ENCODE measurements at places on chromosomes 1 and 21.

DNA sequence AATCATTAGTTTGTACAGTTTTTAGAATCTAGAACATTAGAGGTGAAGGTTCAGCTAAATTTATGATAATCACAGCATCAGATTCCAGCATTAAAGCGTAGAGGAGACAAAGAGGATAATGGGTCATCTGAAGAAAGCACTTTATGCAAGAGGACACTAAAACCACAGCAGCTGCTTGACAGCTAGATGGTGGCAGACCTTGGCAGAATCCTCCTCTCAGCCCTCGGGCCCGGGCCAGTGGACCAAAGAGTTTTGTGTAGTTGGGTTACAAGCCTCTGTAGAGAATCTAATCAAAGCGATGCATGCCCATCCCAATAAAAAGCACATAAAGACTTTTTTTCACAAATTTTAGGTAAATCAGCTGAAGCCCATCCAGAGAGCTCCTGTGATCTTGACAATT is 59.4 kb downstream of the AK5 start:
- no peak for DNase-seq

DNA sequence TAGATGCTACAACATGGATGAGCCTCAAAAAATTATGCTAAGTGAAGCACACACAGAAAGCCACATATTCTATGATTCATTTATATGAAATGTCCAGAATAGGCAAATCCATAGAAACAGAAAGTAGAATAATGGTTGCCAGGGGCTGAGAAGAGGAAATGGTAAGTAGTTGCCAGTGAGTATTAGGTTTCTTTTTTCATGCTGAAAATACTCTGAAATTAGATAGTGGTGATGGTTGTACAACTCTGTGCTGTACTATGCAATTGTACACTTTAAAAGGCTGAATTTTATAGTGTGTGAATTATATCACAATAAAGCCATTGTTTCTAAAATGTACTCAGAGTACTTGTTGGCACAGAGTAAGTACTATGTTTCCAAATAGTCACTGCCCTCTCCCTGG is 15.5 kb upstream of the GFI1 start:
- DNase-seq = no peak

GRCh38 chr1:68448365-68448764 is 1.4 kb downstream of the RPE65 start:
- no peak for DNase-seq

- no peak for DNase-seq
Observed at GRCh38 chr1:24551290-24551959, 4.5 kb upstream of the NCMAP start.

DNA sequence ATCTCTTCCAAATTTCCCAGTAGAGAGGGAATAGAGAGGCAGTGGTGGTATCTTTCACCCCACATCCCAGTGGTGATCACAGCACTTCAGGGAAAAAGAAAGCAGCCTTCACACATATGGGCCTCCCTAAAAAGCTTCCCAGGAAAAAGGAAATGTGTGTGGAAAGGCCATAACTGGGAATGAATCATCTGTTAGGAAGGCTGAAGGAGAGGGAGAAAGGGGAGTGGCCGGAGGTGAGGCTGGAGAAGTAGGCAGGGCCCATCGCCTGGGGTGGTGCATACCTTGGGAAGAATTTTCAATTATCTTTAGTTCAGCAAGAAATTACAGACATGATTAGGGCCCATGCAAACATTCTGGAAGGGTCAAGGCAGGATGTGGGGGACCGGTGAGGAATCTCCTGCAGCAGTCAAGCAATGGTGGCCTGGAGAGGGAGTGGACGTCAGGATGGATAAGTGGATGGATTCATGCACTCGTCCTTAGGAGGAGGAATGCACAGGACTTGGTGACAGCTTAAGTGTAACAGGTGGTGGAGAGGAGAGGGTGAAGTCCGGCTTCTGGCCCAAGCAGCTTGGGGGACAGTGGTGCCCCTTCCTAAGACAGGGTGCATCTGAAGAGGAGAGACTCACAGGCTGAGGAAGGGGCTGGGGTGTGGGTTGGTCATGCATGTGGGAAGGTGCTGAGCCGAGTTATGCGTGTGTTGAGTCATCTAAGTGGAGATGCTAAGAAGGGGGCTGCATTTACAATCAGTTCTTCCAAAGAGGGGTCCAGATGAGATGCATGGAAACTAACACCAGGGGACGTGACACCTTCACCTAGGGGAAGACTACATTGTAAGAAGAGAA is 17.9 kb downstream of the HIVEP3 start:
- no peak for DNase-seq

- DNase-seq = no peak
Observed at GRCh38 chr1:165240492-165240891, 116.0 kb downstream of the LMX1A start.

DNA sequence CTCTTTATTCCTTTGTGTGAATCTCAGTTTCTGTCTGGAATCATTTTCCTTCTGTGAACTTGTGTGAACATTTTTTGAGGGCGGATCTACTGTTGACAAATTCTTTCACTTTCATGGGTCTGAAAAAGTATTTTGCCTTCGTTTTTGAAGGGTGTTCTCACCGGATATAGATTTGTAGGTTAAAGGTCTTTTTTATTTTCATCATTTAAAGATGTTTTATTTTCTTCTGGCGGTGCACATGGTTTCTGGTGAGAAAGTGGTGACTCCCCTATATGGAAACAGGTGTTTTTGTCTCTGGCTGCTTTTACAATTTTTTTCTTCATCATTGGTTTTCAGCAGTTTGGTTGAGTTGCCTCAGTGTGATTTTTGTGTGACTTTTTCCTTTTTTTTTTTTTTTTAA is 94.9 kb downstream of the DYRK1A start:
- no peak for DNase-seq

GRCh38 chr1:183956559-183957188 is 80.9 kb downstream of the COLGALT2 start:
- DNase-seq = peak; percentile 6

DNA sequence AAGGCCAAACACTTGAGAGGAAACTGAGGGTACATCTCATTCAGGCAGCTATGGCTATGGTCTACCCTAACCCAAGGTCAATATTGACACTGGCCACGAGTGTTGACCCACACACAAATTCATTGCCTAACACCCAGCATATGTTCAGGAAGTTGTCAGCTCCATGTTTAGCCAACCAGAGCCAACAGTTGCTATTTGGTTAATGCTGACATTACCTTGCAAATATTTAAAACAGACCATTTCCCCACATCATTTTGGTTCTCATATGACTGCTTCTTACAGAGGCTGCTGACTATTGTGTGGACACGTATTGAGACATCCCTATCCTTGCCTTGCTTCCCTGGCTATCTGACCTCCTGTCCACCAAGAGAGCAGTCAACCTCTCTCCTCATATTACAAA is 97.3 kb downstream of the LMX1A start:
- DNase-seq = no peak

GRCh38 chr1:37776946-37777516 is 12.1 kb upstream of the EPHA10 start:
- no peak for DNase-seq

GRCh38 chr21:46411236-46411635 is 47.5 kb upstream of the DIP2A start:
- no peak for DNase-seq

DNA sequence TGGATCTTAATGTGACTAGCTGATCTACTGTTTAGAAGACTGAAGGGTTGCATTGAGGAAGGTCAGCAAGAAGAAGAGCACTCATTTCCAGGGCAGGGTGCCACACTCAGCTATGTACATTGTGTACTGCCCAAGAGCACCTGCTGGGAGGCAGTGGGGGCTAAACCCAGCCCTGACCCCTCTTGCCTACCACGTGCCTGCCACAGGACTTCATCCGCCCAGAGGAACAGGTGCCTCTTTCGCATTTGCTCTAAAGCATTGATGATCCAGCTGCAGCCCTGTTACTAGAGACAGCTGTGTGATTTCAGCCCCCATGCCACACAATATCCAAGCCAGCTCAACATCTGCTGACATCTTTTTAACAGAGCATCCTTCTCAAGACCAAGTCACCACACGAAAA is 341.8 kb downstream of the LMX1A start:
- no peak for DNase-seq

GRCh38 chr1:47664356-47664755 is 226.5 kb downstream of the FOXD2 start:
- no peak for DNase-seq

- no peak for DNase-seq
Observed at GRCh38 chr1:230327892-230328284, 98.2 kb downstream of the PGBD5 start.

GRCh38 chr1:57017200-57017599 is 51.4 kb upstream of the C8B start:
- DNase-seq = no peak

Measured in activated naive CD4-positive, alpha-beta T cell (primary cell).